ENCODE measurements at places on chromosomes 12 and 14.

- no peak for DNase-seq
These were observed 221.2 kb downstream of the TRHDE start for GRCh38 chr12:72493407-72493806.

- peak; percentile 71 for DNase-seq
These were observed 314.6 kb downstream of the BCL11B start for GRCh38 chr14:98957211-98958047.

GRCh38 chr12:25328072-25328712, 77.5 kb upstream of the KRAS start:
- peak; percentile 65 for DNase-seq

- DNase-seq = no peak
These were observed 703.0 kb upstream of the TBX3 start for GRCh38 chr12:115386946-115387345.

DNA sequence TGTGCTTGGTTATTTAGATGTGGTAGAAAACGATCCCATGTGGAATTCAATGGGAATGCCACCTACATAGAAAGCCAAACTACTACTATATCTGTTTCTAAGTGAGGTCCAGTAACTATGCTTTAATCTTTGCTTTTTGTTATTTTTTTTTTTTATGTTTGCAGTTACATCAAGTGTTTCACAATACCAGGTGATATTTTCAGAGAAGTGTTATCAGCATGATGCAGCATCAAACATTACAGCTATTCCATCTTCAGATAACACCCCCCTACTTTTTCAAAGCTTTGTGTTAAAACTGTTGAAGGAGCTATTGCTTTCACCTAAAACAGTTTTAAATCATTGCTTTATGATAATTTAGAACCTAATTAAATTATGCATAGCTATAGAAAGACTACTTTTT, 163.8 kb upstream of the SLC16A7 start:
- DNase-seq = no peak

DNA sequence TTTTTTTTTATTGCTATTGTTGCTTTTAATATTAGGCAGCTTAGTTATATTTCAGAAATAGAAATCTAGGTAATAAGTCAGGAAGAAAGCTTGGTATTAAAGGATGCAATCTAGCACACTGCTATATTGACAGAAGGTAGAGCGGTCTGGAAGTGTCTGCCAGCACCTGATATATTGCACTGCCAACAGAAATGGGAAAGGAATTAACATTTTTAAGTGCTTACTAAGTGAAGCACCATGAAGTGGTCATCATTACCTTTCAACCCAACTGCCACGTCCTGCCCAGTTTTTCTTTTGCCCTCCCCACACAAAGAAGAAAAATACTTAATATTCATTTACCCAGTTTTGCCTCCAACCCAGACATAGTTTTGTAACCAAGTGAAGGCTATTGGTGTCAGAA, 163.5 kb downstream of the KITLG start:
- no peak for DNase-seq

DNA sequence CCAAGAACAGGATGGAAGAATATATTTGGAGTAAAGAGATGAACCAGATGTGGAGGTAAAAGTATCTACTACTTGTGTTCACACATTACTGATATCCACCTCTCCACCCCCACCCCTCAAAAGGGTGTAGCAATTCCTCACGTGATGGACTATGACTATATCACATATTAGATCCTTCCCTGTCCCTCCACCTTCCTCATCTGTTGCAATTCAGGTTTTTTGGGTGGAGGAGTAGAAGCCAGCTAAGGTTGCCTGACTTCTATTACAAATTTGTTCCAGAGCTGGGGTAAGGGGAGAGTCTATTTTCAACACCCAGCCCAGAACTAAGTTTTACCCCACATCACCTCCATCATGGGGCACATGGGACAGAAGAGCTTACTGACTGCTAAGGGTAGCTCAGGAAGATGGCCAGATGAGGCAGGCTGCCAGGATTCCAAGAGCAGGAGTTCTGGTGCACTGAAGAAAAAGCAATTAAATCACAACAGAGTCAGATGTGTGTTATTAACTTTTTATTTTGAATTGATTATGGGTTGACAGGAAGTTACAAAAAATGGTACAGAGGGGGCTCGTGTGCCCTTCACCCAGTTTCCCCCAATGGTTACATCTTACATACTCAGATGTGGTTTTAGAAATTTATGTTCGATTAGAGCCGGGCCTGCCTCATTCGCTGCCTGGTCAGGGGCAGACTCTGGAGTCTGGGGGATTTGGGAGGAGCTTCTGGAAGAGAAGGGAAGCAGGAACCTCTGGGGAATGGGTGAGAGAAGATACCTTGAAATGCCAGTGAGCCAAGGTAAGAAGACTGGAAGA, 2.1 kb downstream of the RNASE13 start:
- no peak for DNase-seq

DNA sequence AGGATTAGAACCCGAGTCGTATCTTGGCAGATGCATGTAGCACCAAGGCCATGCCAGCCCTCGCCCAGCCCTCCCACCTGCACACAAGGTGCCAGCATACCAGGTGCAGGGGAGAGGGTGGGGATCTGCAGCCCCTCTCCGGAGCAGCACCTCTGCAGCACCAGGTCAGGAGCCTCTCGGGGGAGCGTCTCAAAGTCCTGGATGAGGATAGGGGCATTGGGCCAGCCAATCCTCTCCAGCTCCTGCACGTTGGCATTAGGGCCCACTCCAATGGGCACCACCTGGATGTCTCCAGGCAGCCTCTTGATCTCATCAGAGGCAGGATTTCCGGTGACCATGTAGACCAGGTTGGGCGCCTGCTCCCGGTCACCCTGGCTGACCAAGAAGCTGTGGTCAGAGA, 73.2 kb upstream of the ANO2 start:
- no peak for DNase-seq

GRCh38 chr14:91376547-91377477, 40.8 kb downstream of the CCDC88C start:
- DNase-seq = no peak

DNA sequence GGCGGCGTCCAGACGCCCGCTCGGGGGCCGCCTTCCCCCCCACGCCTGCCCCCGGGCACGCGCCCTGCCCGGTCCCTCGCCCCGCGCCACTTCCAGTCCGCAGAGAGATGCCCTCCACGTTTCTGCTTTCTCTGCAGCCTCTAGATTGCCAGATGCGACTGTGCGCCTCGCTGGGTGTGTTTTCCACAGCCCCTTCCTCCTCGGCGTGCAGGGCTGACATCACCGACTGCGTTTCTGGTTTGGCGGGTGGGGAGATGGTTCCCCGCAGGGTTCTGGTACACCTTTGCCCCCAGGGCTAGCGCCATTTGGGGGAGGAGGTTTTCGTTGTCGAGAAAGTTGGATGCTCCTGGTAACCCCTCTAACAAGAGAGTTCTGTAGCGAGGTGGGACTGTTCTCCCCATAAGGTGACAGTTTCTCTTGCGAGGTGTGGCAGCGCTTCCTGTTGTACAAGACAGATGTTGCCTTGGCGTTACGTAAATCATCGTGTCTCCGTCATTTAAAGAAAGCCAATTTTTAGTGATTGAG, 1.5 kb downstream of the CALM1 start:
- peak; percentile 31 for DNase-seq

GRCh38 chr12:54991161-54991990, 6.8 kb upstream of the TESPA1 start:
- DNase-seq = no peak

DNA sequence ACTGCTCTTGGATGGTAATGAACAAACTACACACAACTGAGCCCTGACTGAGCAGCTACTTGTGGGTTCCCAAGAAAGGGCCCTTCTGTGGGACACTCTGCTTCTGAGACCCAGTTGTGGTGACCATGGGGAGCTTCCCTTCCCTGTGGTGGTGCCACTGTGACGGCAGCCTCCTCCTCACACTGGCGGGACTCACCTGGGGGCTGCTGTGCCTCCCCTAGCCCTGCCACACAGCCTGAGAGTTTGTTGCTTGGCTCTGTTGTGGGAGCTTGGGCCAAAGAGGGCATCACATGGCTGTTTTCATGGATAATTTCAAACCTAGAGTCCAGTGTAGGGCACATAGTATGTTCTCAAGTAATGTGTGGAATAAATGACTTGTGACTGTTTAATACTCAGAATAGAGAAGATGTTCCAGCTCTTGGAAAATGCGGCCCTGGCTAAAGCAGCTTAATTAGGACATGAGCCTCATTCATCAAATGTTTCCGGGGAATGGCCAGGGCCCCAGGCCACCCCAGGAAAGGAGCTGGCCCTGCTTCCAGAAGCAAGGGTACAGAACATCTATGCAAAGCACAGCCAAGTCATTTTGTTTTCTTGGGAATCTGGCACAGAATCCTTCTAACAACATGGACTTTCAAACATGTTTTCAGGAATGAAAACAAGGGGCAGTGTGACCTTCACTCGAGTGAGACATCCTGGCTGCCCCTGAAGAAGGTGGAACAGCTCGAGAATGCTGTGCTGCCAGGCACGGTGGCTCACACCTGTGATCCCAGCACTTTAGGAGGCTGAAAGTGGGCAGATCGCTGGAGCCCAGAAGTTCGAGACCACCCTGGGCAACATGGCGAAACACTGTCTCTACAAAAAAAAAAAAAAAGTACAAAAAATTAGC, 21.2 kb downstream of the ZFYVE21 start:
- no peak for DNase-seq

DNA sequence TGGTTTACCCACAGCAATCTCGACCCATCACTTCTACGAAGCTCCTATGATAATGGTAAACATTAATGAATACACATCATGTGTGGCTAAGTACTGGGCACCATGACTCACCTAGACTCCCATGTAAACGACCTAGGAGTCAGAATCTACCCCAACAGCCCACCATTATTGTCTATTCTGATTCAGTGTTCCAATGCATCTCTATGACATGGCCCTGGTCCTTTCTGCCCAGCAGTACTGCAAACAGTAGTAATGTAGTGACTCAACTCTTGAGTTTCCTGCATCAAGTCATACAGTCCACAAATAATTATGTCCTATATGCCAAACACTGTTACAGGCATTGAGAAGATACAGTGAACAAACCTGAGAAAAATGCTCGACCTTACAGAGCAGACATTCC, 14.6 kb downstream of the GTF2A1 start:
- DNase-seq = no peak

- peak; percentile 33 for DNase-seq
These were observed 79.9 kb downstream of the NEDD1 start for GRCh38 chr12:96986883-96987523.

All from H4 (cell line).